ENCODE measurements at places on chromosomes 5 and 9. TPM values are rescaled to one million over a fixed set of nuclear protein-coding genes. Genes with fewer than 3 reads are reported as not detected.

Gene PCDHB15
- total RNA-seq, result 0.44 TPM

Gene POU5F2
- 0.80 TPM for total RNA-seq

Gene ROR2
- 2.5 TPM for total RNA-seq

Gene PKD2L2
- not detected for total RNA-seq

Gene CSF1R
- total RNA-seq, result 2.7 TPM

Gene PCDHGA1
- 0.40 TPM for total RNA-seq

Gene SLC35A4
- 52.4 TPM for total RNA-seq

Gene KCNV2
- not detected for total RNA-seq

Gene ARL10
- 4.2 TPM for total RNA-seq

Gene CLTB
- total RNA-seq, result 266 TPM

Gene ADRB2
- 2.8 TPM for total RNA-seq

Gene SLC1A1
- 1.4 TPM for total RNA-seq

Gene AGXT2
- total RNA-seq, result not detected

Gene IFNA13
- not detected for total RNA-seq

Gene SPINK6
- 2.9 TPM for total RNA-seq

Gene SLC46A2
- 0.44 TPM for total RNA-seq

Gene FCN2
- 0.16 TPM for total RNA-seq

Gene FOXE1
- 7.6 TPM for total RNA-seq

Gene TAF1L
- total RNA-seq, result not detected

Gene PRDM12
- total RNA-seq, result not detected

Gene TXNDC8
- not detected for total RNA-seq

Gene CAMK4
- 1.6 TPM for total RNA-seq

Gene GFI1B
- total RNA-seq, result not detected

Gene SPINK1
- not detected for total RNA-seq

Gene ADAMTS6
- 1.2 TPM for total RNA-seq

Gene NDST1
- 112 TPM for total RNA-seq

Gene SLC6A18
- total RNA-seq, result not detected

Gene FAXDC2
- total RNA-seq, result 2.9 TPM

Gene AMBP
- total RNA-seq, result 0.44 TPM

Gene SPATA31A3
- total RNA-seq, result not detected

Gene FSTL4
- 2.8 TPM for total RNA-seq

Gene RELL2
- total RNA-seq, result 4.5 TPM

Data from esophagus mucosa (tissue), 1 donor.